Activated gamma-delta T cell treated with Interleukin-2 at 50 U/mL for 16 hours (primary cell): ENCODE measurements at places on chromosomes 16 and 17.

GRCh38 chr16:31714903-31715504 lies 158.6 kb upstream of the ZNF267 start:
- no peak for DNase-seq

DNA sequence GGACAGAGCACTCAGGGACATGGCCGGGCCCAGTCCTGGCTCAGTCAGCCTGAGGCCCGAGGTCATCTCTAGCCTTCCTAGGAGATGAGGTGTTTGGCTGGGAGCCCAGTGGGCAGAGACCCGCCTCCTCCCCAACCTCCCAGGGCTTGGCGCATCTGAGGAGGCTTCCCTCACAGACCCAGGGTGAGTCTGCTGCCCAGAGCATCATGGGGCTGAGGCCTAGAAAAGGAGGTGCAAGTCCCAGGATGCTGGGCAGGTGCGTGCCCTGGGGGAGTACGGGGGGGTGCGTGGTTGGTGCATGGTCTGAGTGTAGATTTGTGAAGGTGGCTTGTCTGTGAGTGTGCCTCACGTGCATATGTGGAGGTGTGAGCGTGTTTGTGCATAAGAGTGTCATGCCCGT lies 4.7 kb downstream of the PDE6G start:
- DNase-seq, result no peak

- no peak for DNase-seq
Observed at GRCh38 chr17:72702136-72702735, 390.3 kb downstream of the SLC39A11 start.

DNA sequence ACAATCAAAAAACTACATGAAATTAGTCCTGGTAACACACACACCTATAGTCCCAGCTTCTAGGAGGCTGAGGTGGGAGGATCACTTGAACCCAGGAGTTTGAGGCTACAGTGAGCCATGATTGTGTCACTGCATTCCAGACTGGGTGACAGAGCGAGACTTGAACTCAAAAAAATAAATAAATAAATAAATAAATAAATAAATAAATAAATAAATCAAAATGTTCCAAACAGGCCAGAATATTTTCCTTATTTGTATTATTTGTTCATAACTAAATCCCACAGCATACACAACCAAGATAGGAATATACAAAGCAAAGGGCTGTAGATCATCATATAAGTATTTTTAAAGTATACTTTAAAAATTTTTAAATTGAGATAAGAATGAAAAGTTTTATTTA lies 537.2 kb upstream of the CDH8 start:
- DNase-seq, result no peak

DNA sequence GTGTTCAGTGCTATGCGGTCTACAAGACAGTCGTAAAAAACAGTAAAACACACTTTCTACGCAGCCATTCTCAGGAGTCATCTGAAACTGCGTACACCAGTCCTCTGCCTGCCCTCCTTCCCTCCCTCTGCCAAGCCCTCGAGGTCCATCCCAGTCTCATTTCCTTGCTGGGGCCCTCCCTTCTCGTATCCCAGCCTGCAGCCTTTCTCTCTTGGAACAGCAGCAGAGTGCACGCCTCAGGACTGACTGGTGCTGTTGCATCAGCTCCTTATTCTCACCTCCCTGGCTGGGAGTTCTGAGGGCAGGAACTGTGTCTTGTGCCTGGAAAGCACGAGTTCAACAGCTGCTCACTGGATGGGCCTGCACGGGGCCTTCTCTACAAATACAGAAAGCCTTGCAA lies 12.5 kb downstream of the FAHD1 start:
- DNase-seq, result no peak

DNA sequence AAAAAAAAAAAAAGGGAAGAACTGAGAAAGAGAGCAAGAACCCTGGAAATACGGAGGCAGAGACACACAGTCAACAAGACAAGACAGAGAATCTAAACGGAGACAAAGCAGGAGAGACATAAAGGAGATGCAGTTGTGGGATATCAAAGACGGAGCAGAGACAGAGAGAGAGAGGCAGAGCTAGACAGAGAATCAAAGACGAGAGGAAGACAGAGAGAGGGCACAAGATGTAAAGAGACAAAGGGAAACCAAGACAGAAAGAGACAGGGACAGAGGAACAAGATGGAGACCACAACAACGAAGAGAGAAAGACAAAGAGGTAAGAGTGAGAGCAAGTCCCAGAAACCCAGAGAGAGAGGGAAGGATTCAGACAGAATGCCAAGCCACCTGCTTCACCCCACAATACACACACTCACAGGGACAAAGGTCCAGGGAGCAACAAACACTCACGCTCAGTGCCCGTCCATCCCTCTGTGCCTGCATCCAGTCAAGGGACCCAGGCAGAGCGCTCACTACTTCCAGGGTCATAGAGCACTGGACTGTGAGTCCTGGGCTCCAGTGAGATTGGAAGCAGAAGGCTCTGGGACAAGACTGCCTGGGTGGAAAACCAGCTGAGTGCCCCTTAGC lies 88.9 kb downstream of the C16orf78 start:
- DNase-seq, result no peak

- DNase-seq, result peak; percentile 18
Observed at GRCh38 chr16:30748634-30749445, 615 bp downstream of the PHKG2 start.

DNA sequence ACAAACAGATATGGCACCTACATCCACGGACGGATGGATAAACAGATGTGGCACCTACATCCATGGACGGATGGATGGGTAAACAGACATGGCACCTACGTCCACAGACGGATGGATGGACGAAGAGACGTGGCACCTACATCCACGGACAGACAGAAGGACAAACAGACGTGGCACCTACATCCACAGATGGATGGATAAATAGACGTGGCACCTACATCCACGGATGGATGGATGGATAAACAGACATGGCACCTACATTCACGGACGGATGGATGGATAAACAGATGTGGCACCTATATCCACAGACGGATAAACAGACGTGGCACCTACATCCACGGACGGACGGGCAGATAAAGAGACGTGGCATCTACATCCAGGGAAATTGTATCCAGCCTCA lies 45.6 kb downstream of the TIMM22 start:
- DNase-seq, result no peak

DNA sequence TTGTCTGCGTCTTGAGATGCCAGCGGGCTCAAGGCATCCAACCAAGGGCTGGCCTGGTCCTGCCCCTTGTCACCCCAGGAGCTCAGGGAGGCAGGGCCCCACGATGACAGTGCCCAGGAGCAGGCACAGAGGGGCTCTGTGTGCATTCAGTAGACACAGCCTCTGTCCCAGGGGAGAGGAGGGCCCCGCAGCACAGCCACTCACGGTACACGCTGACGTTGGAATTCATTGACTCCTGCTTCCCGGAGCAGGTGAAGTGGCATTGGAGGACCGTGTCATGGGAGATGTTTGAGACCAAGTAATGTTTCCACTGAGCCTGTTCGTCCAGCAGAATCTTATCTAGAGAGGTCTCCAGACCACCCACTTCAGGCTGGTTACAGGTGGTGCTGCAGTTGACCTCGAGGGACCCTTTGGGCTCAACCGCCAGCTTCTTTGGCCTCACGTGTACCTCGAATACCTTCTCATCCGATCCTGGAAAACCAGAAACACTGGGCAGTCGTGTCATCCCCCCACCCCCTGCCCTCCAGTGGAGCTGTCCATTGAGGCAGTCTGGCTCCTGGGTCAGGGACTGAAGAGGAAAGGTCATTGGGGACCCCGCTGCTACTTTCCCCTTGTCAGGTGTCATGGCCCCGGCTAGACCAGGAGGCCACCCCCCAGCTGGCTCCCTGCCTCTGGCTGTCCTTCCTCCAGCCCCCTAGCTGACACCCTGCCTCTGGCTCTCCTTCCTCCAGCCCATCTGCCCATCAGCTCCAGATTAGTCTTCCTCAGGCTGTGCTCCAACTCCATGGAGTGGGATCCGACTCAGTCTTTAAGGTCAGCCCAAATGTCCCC lies 7.0 kb downstream of the PRR29 start:
- no peak for DNase-seq

DNA sequence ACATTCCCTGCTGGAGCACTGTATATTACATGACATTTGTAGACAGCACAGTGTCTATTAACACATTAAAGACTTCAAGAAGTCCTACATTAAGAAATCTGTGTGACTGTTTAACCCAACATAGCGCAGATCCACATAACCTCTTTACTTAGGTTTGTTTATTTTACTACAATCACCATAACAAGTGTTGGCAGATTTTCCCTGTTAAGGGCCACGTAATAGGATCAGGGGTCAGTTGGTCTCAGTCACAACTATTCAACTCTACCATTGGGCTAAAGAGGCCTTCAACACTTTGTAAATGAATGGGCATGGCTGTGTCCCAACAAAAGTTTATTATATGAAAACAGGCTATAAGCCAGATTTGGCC lies 51.3 kb upstream of the ADORA2B start:
- DNase-seq, result no peak

DNA sequence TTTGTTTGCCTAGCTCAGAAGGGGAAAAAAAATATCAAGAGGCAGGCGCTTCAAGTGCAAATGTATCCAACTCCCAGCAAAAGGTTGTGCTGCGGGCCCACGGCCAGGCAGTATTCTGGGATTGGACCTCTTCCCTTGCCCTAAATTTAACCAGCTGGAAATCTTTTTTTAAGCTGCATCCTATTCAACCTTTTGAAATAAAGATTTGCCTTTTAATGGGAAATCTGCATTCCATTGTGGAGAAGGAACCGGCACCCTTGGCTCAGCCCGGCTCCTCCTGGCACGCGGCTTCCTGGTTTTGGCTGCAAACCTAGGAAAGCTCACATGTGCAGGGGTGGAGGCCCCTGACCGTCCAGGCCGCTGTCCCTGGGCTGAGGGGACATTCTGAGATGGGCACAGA lies 38.8 kb upstream of the ENPP7 start:
- no peak for DNase-seq
